ENCODE measurements at places on chromosomes 5 and 9. TPM values are rescaled to one million over a fixed set of nuclear protein-coding genes. Genes with fewer than 3 reads are reported as not detected.

The TMEM174 gene
- total RNA-seq, result not detected

The FRMD3 gene
- total RNA-seq, result 43.6 TPM

The PCDHGA3 gene
- total RNA-seq, result 4.1 TPM

The SLC46A2 gene
- not detected for total RNA-seq

The CTSL gene
- total RNA-seq, result 33.0 TPM

The PTAR1 gene
- 52.2 TPM for total RNA-seq

The BAAT gene
- under 0.01 TPM for total RNA-seq

The PPP2R2B gene
- 136 TPM for total RNA-seq

The KIF12 gene
- 0.82 TPM for total RNA-seq

The PIP5KL1 gene
- 6.1 TPM for total RNA-seq

The EXOSC3 gene
- total RNA-seq, result 73.4 TPM

The FOXI1 gene
- total RNA-seq, result not detected

The DOCK8 gene
- 2.4 TPM for total RNA-seq

The IL9 gene
- not detected for total RNA-seq

The PCDHGA8 gene
- total RNA-seq, result 5.7 TPM

The SLC1A3 gene
- 161 TPM for total RNA-seq

The CKMT2 gene
- total RNA-seq, result 0.82 TPM

The PCDHGC5 gene
- total RNA-seq, result 4.9 TPM

The RHOBTB3 gene
- total RNA-seq, result 312 TPM

The CCNH gene
- total RNA-seq, result 118 TPM

The AQP3 gene
- total RNA-seq, result not detected

The LAMC3 gene
- 2.4 TPM for total RNA-seq

The LCN2 gene
- not detected for total RNA-seq

The ALG2 gene
- 29.3 TPM for total RNA-seq

The PRELID1 gene
- 42.4 TPM for total RNA-seq

The LCN12 gene
- total RNA-seq, result not detected

The FNIP1 gene
- 54.2 TPM for total RNA-seq

The PCDHA12 gene
- total RNA-seq, result 11.0 TPM

The FBLL1 gene
- 64.8 TPM for total RNA-seq

The HAPLN1 gene
- total RNA-seq, result 5.7 TPM

The SPATA31D4 gene
- total RNA-seq, result not detected

The MED22 gene
- total RNA-seq, result 15.1 TPM

The IL5 gene
- total RNA-seq, result not detected

The FAM221B gene
- not detected for total RNA-seq

The NR5A1 gene
- not detected for total RNA-seq

The SLC6A3 gene
- not detected for total RNA-seq

The FAM78A gene
- 0.82 TPM for total RNA-seq
